ENCODE measurements at places on chromosomes 3 and 15.

DNA sequence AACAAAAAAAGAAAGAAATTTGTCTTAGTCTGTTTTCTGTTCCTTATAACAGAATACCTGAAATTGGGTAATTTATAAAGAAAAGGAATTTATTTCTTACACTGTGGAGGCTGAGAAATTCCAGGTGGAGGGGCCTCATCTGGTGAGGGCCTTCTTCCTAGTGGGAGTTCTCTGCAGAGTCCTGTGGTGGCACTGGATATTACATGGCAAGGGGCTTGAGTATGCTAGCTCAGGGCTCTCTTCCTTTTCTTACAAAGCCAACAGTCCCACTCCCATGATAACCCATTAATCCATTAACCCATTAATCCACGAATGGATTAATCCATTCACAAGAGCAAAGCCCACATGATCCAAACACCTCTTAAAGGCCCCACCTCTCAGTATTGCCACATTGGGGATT, 2.9 kb upstream of the SATB1 start:
- no peak for DNase-seq

DNA sequence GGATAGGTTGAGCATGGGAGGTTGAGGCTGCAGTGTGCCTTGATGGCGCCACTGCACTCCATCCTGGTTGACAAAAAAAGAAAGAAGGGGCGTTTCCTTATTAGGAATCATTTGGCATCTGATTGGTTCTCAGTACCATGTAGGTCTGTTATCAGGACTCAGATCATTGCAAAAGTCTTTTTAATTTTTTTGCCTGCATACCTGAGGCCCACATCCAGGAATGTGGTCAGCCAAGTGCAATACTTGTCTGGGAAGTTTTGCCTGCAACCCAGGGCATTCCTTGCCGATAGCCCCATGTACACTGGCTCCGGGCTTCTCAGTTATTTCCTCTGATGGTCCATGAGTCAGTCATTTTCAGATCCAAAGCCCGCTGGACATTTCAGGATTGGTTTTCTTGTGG, 50.1 kb upstream of the CRTC3 start:
- no peak for DNase-seq

DNA sequence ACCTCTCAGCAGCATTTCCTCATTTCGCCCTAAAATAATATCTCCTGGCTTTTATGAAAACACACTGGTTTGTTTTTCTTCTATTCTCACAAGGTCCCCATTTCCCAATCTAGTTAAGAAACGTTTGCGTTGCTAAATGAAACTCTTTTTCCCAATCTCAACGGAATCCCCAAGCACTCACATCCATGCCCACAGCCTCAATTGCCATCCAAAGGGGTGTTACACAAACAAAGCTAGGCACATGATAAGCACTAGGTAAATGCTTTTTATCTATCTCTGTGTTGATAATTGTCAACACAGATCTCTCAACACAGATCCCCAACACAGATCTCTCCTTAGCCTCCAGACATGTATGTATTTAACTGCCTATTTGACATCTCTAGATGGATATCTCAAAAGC, 35.2 kb upstream of the TF start:
- no peak for DNase-seq

- no peak for DNase-seq
Measured at GRCh38 chr3:31022716-31023115, 128.3 kb upstream of the GADL1 start.

- DNase-seq, result no peak
Measured at GRCh38 chr3:64059484-64060175, 36.3 kb upstream of the PSMD6 start.

DNA sequence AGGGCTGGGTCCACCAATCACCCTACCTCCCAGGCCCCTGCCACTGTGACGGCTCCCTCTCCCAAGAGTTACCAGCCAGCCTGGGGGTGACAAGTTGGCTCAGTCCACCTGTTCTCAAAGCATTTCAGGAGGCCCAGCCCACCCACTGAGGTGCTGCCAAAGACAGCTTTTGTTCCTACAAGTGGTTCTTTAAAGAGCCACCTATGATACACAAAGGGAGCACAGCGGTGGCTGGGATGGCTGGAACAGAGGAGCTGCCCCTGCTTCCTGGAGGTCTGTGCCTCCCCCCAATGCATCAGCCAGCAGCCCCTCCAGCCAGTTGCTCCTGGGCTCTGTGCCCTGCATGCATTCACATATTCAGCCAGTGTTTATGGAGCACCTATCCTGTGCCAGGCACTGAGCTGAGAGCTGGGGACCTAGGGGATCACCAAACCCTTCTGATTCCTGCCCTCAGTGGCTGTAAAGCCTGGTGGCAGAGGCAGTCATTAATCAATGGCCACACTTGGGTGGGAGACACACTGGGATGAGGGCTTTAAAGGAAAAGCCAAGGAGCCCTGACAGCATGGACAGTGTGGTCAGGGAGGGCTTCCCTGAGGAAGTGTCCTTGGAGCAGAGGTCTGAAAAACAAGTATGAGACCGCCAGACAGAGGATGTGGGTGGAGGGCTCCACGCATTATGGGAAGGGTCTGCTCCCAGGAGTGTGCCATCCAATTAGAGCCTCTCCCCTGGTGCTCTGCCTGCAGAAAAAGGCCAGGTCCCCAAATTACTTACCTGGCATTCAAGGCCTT, 107.1 kb upstream of the LINGO1 start:
- no peak for DNase-seq

GRCh38 chr3:45612918-45613602, 18.5 kb downstream of the LIMD1 start:
- no peak for DNase-seq

GRCh38 chr3:47128137-47128536, 35.8 kb downstream of the SETD2 start:
- no peak for DNase-seq

GRCh38 chr15:33860754-33861153, 107.5 kb upstream of the CHRM5 start:
- peak; percentile 50 for DNase-seq

GRCh38 chr3:127538569-127538968, 52.0 kb downstream of the TPRA1 start:
- no peak for DNase-seq

GRCh38 chr15:45604326-45604725, 17.1 kb downstream of the BLOC1S6 start:
- DNase-seq, result no peak

- no peak for DNase-seq
Measured at GRCh38 chr3:17422636-17423035, 319.8 kb downstream of the TBC1D5 start.

DNA sequence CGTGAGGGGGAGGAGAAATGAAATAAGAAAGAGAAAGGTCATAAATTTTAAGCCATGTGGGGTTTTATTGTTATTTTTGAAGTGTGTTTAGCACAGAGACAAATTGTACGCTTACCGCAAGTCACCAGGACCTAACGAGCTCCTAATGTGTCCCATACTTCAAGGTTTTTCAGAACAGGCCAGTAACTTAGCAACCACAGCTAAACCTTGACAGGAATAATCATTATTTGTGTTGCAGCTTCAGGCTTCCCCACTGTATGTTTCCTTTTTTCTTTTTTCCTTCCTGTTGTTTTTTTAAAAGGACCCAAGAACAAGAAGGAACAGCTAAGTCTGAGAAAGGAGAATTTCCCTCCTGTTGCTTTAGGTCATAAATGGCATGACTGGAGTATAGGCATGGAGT, 160.8 kb downstream of the TUSC7 start:
- DNase-seq, result no peak

DNA sequence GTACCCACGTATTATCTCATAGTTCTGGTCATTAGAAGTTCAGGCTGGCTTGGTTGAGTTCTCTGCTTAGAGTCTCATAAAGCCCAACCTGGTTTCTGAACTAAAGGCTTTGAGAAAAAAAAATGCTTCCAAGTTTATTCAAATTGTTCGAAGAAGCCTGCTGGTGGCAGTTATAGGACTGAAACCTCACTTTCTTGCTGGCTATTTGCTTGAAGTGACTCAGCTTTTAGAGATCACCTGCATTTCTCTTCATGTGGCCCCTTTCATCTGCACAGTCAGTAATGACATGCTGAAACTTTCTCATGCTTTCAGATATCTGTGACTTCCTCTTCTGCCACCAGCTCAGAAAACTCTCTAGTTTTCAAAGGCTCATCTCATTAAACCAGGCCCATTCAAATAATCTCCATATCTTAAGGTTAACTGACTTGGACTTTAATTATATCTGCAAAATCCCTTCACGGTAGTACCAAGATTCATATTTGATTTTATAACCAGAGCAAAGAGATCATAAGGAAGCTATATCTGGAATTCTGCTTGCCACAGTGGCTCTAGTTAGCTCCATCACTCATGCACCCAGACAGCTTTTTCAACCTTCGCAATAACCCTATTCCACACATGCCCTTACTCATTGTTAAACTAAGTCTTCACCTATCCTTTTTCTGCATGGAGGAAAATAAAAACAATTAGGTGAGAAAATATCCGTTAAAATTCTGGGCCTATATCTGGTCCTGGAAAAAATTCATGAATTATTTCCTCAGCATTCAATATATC, 433.8 kb upstream of the CBLB start:
- no peak for DNase-seq

GRCh38 chr3:156425651-156426050, 129.3 kb downstream of the SSR3 start:
- no peak for DNase-seq

DNA sequence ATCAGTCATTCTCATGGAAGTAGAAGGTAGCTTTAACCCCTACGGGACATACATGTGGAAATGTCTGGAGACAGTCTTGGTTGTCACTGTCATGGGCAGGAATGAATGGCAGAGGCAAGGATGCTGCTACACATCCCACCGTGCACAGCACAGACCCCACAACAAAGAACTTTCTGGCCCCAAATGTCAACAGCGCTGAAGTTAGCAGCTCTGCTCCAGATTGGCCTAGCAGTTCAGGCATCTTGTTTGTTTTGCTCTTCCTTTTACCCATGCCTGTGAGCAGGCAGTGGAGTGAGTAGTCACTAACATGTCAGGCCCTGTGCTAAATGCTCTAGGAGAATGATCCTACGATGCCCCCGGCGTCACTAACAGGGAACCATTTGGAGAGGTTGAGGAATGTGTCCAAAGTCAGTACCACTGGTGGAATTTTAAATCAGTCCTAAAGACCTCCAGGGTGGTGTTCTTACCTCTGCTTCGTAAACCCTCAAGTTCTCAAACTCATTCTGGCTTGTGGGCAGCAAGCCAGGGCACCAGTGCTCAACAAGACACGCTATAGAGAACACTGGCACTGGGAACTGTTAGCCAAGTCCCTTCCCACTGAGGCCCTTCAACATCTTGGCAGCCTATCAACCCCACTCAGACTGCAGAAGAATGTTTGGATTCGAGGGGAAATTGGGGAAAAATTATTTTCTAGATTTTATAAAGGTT, 142.2 kb downstream of the FOXP1 start:
- no peak for DNase-seq

GRCh38 chr3:134330883-134331810, 43.1 kb downstream of the AMOTL2 start:
- DNase-seq, result no peak

- no peak for DNase-seq
Measured at GRCh38 chr3:17741621-17742101, 770 bp downstream of the TBC1D5 start.

GRCh38 chr15:36294359-36294758, 285.1 kb upstream of the CDIN1 start:
- DNase-seq, result no peak

GRCh38 chr3:102078854-102079808, 229.8 kb downstream of the NFKBIZ start:
- no peak for DNase-seq

GRCh38 chr3:18428991-18429745, 4.0 kb upstream of the SATB1 start:
- DNase-seq, result no peak

GRCh38 chr3:193910886-193911738, 224.8 kb upstream of the HES1 start:
- no peak for DNase-seq

DNA sequence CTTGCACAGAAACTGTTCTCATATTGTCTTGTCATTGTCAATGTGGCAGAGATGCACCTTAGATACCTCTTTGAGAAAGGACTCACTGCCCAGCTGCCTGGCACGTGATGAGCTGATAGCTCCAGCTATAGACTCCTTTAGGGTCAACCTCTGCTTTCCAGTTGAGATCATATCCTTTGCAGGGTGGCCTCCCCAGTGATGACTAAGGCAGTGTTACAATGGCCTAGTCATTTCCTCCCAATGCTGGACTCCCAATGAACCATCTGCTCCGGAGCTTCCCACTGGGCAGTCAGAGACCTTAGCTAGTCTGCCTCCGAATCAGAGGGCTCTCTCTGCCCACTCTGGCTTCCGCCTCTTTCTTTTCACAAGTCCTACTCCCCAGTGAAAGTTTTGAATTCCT, 79.5 kb downstream of the CHRD start:
- no peak for DNase-seq

GRCh38 chr3:148513096-148513543, 184.6 kb upstream of the AGTR1 start:
- DNase-seq, result no peak

- peak; percentile 56 for DNase-seq
Measured at GRCh38 chr3:11238060-11238459, 34.1 kb upstream of the ATG7 start.

- peak; percentile 77 for DNase-seq
Measured at GRCh38 chr15:38072348-38073177, 138.1 kb downstream of the TMCO5A start.

GRCh38 chr15:74318376-74319137, 48.9 kb downstream of the CYP11A1 start:
- peak; percentile 57 for DNase-seq

- DNase-seq, result no peak
Measured at GRCh38 chr3:106719077-106719476, 658.2 kb upstream of the CCDC54 start.

DNA sequence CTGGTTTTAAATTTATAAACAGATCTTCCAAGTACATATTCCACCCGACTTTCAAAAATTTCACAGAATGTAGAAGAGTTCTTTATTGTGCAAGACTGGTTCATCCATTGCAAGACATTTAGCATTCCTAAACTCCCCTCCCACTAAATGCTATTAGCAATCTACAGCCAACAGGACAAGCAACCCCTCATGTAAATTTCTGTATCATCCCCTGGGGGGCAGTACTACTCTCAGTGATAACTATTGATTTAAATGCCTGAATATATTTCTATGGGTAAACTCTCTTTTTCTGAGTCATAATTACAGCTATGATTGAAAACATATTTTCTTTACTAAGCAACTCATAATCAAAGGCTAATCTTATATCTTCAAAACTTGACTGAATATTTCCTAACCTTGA, 10.7 kb upstream of the SLC15A2 start:
- peak; percentile 23 for DNase-seq

DNA sequence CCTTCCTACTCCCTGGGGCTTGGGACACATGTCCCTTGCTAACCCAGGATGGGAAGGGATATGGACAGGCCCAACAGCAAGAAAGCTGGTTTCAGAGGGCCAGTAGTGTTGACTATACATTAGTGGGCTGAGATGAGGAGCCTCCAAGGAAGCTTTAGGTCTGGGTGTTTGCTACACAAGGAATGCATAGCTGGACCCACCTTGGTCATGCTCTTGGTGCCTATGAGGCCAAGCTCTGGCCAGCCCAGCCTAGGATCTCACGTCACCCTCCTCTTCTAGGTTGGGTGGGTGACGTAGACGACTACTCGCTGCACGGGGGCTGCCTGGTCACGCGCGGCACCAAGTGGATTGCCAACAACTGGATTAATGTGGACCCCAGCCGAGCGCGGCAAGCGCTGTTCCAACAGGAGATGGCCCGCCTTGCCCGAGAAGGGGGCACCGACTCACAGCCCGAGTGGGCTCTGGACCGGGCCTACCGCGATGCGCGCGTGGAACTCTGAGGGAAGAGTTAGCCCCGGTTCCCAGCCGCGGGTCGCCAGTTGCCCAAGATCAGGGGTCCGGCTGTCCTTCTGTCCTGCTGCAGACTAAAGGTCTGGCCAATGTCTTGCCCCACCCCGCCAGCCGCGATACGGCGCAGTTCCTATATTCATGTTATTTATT, 653 bp upstream of the WDR6 start:
- peak; percentile 21 for DNase-seq
